Foreskin keratinocyte (primary cell): ENCODE measurements at places on chromosomes 6 and 20. TPM values are rescaled to one million over a fixed set of nuclear protein-coding genes. Genes with fewer than 3 reads are reported as not detected.

DNA sequence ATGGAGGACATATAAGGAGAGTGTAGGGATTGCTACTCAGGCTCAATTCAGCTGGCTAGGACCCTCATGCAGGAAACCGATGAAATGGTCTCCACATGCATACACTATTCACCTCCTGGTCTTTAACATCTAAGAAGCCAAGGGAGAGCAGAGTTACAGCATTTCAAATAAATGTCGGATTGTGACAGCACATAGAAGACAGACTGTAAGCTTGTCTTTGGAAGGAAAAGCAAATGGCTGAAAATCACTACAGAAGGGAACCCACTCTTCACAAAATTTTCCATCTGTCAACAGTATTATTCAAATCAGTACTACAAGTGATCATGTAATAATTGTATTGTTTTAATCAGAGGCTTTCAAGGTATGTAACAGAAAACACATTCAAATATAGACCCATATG is 72.9 kb downstream of the ATG5 start:
- DNase-seq, result no peak

DNA sequence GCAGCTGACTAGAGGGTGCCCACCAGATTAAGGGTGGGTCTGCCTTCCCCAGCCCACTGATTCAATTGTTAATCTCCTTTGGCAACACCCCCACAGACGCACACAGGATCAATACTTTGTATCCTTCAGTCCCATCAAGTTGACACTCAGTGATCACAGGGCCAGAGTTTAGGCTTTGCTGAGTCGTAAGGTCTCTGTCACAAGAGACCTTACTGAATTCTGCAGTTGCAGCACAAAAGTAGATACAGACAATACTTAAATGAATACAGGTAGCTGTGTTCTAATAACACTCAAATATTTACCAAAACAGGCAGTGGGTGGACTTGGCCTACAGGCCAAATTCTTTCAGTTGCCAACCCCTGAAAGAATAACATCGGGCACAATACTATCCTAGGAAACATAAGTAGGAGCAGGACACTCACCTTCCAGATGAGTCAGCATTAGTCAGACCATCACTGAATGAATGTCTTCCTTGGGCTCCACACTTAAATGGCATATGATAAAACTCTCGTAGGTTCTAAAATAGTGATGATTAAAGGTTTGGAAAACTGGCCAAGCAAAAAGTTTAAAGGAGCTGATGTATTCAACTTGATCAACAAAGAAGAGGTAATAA is 190.0 kb downstream of the UBE3D start:
- DNase-seq, result peak; percentile 93

- no peak for DNase-seq
Observed at GRCh38 chr20:44576297-44576696, 6.1 kb upstream of the PKIG start.

DNA sequence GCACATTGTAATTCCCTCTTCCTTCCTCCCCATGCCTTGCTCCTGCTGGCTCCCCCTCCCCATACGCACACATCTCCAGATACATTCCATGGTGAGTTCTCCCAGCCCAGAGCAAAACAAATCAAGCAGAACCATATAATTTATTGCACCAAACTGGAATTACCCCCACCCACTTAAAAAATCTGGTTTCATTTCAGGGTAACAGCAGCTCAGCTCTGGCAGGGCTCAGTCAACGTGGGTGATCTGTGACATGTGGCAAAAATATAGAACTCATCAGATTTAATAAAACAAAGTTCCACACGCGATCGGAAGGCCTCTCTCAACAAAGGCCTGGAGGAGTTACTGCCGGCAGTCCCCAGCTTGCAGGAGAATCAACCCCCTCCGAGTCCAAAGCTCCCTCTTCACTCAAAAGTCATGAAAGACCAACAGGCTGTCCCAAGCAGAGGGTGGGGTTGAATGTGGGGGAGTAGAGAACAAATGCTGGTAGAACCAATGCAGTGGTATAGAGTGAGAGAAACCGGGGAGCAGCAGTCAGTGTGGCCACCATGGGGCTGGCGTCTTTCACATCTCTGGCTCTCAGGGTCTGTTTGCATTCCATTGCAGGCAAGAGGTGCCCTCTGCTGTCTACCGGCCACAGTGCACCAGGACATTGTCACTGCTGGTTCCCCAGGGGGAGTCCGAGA is 323.3 kb upstream of the NT5E start:
- no peak for DNase-seq

- no peak for DNase-seq
Observed at GRCh38 chr6:116384727-116385458, 14.1 kb downstream of the DSE start.

DNA sequence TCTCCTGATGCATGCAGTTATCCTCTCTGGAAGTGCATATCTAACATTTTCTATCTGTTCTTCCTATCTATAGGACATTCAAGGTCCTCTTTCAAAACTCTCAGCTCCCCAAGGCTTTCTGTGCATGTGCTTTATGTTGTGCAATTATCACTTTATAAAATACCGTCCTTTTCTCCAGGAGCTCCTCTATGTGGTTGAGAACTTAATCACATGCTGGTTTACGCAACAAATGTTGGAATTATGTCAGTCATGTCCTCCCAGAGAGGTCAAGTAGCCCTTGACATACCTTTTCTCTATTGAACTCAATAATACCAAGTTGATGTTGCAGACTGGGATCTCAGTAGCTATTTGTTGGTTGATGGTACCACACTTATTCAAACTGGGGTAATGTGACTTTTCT is 388.4 kb downstream of the BTBD3 start:
- no peak for DNase-seq

DNA sequence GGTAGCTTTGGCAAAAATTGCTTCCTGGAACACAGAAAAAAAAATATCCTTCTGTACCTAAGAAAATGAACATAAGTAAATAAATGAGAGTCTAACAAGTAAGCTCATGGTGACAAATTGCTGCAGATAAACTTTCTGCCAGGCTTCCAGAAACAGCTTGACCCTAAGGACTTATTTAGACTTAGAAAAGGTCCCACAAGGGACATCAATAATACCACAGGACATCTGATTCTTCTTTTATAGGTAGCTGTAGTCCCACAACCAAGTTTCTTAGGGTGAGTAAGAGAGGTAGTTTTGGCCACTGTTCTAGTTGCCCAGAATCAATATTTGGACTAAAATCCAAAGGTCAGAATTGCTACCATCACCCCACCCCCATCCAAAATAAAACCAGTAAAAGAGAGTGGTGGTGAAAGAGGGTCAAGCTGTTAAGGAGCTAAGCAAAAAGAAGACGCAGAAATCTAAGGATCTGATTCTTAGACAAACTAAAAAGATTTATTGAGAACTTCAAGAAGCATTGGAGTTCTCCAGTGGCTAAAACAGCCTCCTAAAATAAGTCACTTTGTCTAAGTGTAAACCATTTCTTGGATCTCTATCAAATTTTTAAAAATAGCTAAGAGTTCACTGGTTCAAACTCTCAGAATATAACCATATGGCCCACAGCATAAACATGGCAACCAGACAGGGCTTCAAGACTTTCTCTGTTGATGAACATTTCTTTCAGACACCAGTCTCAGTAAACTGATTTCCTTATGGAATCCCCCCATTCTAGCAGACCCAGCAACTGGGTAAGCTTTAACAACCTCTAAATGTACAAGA is 180.6 kb downstream of the PTPRK start:
- no peak for DNase-seq

- no peak for DNase-seq
Observed at GRCh38 chr20:62461157-62461556, 14.6 kb downstream of the GATA5 start.

- DNase-seq, result peak; percentile 96
Observed at GRCh38 chr6:6712449-6713403, 124.2 kb downstream of the LY86 start.

- no peak for DNase-seq
Observed at GRCh38 chr6:170101281-170102035, 189.4 kb downstream of the DLL1 start.

TRIM40 gene
- total RNA-seq, result not detected in 2 replicates

MAVS gene
- total RNA-seq, result 20.4 and 22.0 TPM in 2 replicates

PREP gene
- 51.5 and 61.2 TPM in 2 replicates for total RNA-seq

CPXM1 gene
- not detected in 2 replicates for total RNA-seq

USP49 gene
- 1.1 and 1.3 TPM in 2 replicates for total RNA-seq

KCNG1 gene
- 12.8 and 28.2 TPM in 2 replicates for total RNA-seq

RPS18 gene
- total RNA-seq, result 4,093 and 4,126 TPM in 2 replicates
